ENCODE measurements at places on chromosomes 16 and 17.

- DNase-seq = no peak
These were observed 394.3 kb downstream of the CDH13 start for GRCh38 chr16:83021045-83021444.

DNA sequence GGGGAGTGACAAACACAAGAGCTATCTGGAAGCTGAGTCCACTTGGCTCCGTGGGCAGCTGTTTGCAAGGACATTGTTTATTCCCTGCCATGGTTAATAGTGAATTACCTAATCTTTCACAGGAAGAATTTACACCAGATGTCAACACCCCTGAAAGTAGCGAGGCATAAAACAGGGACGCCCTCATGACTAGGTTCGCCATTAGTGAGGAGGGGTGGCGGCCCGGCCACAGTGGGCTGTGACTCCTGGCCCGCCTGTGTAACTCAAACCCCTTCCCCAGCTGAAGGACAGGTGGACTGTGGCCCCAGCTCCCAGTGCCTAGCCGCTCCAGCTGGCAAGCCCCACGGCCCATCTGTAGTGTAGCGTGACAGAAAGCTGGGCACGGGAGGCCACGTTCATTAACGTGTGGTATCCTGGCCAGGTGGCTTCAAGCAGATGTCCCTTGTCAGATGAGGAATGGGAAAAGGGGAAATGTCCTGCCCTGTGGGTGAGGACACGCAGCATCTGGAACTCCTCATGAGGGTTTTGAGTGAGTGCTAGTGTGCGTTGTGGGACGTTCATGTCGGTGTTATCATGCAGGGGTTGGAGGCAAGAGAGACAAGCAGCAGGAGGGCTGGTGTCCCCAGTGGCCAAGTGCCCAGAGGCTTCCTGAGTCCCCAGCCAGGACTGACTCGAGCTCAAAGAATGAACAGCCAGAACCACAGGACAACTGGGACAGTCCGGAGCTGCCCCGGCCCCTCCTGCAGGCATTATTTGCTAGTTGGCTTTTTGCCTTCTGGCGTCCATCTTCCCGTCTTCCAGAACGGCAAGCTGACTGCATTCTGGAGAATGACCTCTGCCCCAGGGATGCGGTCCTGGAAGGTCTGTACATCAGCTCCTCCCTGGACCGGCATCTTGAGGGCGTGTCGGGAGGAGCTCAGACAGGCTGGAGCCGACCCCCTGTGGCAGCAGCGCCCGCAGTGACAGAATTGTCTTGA is 19.2 kb downstream of the KDM8 start:
- no peak for DNase-seq

DNA sequence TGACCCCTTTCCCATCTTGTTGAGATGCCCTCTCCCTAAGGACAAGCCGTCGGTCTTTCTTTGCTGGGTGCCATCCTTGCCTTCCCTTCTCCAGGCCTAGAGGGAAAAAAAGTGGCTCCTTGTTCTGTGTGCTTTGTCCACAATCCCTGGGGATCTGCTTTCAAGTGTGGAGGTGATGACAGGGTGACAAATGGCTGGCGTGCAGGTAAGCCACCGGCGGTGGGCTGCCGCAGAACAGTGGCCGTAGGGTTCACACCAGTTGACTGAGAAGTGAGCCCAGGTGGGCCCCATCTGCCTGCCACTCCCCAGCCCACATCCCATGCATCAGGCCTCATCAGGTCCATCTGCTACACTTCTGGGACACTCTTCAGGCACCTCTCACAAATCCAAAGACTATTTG is 11.4 kb upstream of the CALB2 start:
- DNase-seq = no peak

GRCh38 chr17:1561420-1562175 is 994 bp downstream of the PITPNA start:
- peak; percentile 40 for DNase-seq

- DNase-seq = peak; percentile 74
These were observed 2.6 kb upstream of the TSPOAP1 start for GRCh38 chr17:58330997-58331814.

DNA sequence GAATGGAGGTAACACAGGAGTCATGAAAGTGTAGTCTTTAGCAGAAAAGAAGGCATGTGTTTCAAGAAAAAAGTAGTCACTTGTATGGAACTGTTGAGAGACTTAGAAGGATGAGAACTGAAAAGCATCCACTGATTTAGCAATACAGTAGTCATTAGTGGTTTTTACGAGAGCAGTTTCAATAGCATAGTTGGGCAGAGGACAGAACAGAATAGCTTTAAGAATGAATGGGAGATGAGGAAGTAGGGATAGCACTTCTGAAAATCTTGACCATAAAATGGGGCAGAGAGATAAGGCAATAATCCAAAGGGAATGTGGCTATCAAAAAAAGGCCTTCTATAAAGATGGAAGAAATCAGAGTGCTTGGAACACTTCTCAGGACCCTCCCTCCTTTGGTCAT is 64.8 kb upstream of the C17orf78 start:
- DNase-seq = no peak

DNA sequence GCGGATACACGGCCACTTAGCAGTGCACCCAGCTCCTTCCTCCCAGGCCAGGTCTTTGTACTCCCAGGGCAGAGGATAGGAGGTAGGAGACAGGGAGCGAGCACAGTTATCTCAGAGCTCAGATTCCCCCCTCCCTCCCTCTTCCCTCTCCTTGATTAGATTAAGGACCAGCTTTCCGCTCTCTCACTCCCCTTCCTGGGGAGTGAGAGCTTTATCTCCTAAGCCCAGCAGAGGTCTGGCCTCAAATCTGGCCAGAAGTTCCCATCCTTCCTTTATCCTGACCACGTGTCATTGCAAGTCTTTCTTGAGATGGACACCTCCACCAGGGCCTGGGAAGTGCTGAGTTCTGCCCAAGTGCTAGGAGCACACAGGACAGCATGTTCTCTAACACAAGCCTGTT is 5.1 kb downstream of the ARL4D start:
- no peak for DNase-seq

DNA sequence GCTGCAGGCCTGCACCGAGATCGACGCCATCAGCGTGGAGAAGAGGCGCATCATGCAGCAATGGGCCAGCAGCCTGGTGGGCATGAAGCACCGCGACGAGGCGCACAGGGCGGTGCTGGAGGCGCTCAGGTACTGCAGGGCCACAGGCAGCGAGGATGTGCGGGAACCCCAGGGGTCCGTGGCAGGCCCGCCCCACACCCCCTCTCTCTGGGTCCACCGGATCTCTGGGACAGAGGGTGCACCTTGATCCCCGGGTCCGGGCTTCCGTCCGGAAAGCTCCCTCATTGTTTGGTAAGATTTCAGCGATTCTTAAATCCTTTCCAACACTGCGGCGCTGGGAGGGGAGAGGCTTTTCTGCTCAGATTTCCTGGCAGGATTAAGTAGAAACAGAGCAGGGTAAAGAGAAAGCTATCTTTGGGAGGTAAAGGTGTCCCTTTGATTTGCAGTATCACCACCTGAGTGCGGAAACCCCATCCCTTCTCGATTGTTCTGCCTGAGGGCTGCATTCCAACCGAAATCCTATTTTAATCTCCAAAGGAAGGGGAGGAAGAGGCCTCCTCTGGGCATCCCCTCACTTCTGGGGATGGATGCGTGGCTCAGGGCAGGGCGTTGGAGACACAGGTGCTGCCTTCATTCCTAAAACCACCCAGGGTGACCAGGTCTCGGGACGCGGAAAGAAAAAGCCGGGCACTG is 29.2 kb downstream of the CCDC40 start:
- DNase-seq = no peak

DNA sequence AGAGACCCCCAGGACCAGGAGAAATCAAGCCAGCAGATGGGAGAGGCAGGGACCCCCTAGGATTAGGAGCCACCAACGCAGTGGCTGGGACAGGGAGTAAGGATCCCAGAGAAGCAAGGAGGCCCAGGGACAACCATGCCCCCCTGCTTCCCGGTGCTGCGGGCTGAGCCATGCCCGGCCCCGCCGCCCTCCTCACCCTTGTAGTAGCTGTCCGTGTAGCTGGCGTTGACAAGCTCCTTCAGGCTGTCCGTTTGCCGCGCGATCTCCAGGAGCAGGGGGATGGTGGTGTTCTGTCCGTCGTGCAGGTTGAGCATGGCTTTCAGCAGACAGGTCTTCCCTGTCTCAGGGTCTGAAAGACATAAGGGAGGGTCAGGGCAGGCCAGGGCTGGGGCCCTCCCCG is 18.4 kb downstream of the TRPV1 start:
- no peak for DNase-seq

- DNase-seq = no peak
These were observed 90.5 kb downstream of the RGS9 start for GRCh38 chr17:65227637-65228036.

GRCh38 chr16:85238233-85238647 is 126.0 kb upstream of the CIBAR2 start:
- DNase-seq = no peak

DNA sequence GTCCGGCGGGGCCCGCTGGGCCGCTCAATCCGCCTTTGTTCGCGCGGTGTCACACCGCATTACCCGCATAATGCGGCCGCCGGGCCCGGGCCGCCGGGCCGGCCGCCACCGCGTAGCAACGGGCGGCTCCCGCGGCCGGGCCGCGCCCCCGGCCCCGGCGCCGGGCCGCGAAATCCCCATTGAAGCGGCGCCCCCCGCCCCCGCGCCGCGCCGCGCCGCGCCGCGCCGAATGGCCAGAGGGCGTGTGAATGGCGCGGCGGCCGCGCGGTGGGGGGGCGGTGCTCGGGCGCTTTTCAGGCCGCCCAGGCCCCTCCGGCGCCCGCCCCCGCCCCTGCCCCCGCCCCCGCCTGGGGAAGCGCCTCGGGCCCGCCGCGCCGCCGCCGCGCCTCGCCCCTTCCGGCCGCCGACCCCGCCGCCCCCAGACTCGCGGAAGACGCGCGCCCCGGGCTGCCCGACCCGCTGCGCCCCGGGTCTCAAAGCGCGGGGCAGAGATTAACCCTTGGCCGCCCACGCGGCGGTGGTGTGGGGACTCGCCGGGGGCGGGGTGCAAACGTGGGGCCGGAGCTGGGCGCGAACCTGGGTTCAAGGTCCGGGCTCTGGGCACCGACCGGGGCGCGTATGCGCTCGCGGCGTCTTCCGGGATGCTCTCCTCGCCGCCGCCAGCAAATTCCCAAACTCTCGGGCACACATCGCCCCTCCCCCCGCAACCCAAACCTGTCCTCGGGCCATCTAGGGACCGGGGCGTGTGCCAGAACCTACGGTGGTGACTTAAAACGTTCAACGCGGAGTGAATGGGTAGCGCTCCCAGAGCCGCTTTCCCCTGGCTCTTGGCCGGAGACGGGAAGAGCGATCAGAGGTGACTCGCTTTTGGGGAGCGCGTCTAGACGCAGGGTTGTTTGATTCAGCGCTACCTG is 46.7 kb downstream of the WNT3 start:
- no peak for DNase-seq

GRCh38 chr17:72099919-72100318 is 20.9 kb upstream of the SOX9 start:
- DNase-seq = no peak

GRCh38 chr17:14197586-14197985 is 39.1 kb downstream of the CDRT15 start:
- no peak for DNase-seq

DNA sequence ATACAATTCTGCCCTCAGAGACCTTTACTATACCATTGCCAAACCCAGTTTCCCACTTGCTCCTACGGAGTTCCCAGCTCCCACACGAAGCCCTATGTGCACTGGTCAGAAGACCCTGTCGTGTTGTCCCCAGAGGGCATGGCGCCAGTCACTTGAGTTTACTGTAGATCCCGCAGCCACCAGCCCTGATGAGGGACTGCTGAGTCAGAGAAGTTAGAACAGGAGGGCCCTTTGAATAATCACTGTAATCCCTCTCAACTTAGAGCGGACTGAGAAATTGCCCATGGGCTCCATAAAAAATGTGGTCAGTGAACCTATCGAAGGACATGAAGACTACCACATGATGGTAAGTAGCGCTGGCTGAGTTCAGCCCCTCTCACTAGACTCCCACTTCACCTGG is 9.2 kb downstream of the UBFD1 start:
- no peak for DNase-seq

GRCh38 chr17:39921323-39921722 is 2.9 kb upstream of the GSDMB start:
- no peak for DNase-seq

- DNase-seq = peak; percentile 14
These were observed 4.6 kb downstream of the KRT39 start for GRCh38 chr17:40962059-40962561.

DNA sequence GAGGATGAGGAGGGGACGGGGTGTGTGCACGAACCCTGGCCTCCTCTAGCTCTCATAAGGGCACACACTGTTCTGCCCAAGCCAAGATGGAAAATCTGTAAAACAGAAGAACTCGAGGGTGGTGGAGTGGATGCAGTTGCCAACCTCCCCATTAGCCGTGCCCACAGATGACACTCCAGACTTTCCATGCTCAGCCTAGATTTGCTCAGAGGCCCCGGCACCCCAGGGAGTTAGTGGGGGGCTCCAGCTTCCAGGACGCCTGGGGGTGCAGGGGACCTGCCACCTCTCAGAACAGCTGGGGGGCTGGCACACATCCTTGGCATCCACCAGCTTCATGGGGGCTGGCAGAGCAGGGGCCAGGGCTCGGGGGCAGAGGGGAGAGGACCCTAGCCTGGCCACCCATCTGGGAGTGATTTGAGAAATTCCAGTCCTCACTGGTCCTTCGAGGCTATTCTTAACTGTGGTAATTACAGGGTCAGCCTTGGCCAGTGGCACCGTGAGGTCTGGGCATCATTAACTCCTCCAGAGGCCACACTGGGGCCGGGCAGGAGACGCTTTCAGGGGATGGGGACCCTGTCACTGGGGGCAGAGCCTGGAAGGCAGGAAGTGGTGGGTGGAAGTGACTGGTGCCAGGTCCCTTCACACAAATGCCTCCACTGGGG is 14.3 kb downstream of the VASN start:
- DNase-seq = no peak

DNA sequence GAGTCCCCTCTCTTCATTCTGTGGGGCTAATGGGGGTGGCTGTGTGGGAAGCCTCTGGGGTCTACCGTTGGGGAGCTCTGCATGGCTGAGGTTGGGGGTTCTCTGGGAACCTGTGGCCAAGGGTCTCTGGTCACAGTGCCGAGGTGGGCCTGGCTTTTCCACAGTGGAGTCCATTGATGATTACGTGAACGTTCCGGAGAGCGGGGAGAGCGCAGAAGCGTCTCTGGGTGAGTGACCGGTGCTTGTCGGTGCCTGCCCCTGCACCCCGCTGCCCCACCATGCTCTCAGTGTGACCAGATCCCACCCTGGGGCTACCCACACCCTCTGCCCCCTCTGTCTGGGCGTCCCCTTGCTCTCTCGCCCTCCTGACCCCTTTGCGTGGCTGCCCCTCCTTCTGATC is 4.5 kb downstream of the LAT start:
- DNase-seq = no peak

DNA sequence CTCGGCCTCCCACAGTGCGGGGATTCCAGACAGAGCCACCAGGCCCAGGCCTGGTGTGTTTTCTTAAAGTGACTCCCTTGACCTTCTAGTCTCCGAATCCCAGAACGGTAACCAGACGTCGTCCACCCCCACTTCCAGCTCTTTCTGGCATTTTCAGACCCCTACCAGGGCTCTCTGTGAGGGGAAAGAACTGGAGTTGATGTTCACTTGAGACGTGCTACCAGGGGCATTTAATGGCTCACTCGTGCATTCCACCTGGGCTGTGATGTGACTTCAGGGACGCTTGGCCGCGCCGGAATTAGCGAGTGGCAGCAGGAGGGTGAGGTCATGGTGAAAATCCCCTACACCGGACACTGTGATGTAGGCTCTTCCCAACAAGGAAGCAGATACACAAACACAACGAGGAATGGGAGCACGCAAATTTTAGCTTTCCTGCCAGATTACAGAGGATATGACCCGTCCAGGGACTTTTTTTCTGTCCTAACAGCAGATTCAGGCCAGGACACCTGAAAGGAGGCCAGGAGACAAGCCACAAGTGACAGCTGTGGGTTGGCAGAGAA is 1.1 kb upstream of the GNA13 start:
- no peak for DNase-seq
